ENCODE measurements at places on chromosomes 7 and 10. TPM values are rescaled to one million over a fixed set of nuclear protein-coding genes. Genes with fewer than 3 reads are reported as not detected.

GRCh38 chr10:101122270-101123084, 8.6 kb upstream of the TLX1 start:
- DNase-seq, result no peak

GRCh38 chr7:25845464-25845863, 306.5 kb upstream of the NFE2L3 start:
- no peak for DNase-seq

GRCh38 chr10:50552308-50552707, 71.4 kb downstream of the SGMS1 start:
- no peak for DNase-seq

DNA sequence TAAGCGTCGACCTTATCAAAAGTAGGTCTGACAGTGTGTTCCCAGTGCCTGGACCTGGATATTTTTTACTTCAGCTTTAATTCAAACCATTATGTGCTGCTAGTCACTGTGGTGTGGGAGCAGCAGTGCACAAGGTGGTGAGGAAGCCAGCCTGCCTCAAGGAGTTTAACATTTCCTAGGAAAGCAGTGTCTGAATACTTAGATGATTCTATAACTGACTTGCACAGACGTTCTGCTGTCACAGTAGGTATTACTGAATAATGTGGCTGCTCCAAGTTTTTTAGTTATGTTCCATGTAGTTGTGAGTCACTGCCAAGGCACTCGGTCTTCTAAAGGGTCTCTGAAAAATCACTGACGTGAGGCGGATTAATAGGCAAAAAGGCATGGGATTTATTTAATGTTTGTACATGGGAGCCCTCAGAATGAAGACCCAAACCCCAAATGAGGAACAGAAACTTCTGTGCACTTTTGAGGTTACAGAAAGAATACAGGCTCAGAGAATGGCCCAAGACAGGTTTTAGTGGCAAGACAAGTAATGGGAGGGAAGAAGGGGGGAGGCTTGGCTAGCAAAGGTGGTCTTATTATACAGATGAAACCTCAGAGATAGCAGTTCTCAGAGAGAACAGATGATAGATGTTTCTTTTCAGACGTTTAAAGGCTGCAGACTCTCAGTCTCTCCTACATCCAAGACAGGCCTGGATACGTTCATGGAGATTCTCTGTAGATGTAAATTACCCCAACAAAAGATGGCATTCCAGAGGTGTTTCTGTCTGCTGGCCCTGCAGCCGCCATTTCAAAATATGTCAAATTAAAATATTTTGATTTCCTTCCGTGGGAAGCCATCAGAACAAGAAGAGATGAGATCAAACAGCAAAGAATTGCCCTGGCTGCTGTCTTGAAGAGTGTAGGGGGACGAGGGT, 209.3 kb downstream of the SDK1 start:
- DNase-seq, result no peak

ABCA13 gene
- not detected for total RNA-seq

PCDH15 gene
- total RNA-seq, result not detected

EIF5AL1 gene
- 3.2 TPM for total RNA-seq
